NCI-H1694 treated with DMSO at 0.1 percent for 48 hours (cell line): ENCODE measurements at places on chromosomes 12 and 14.
A peak's percentile ranks its signal among the peaks of the same experiment; 100 is the strongest.

GRCh38 chr14:23173031-23173430 is 10.4 kb downstream of the SLC7A8 start:
- no peak for DNase-seq

DNA sequence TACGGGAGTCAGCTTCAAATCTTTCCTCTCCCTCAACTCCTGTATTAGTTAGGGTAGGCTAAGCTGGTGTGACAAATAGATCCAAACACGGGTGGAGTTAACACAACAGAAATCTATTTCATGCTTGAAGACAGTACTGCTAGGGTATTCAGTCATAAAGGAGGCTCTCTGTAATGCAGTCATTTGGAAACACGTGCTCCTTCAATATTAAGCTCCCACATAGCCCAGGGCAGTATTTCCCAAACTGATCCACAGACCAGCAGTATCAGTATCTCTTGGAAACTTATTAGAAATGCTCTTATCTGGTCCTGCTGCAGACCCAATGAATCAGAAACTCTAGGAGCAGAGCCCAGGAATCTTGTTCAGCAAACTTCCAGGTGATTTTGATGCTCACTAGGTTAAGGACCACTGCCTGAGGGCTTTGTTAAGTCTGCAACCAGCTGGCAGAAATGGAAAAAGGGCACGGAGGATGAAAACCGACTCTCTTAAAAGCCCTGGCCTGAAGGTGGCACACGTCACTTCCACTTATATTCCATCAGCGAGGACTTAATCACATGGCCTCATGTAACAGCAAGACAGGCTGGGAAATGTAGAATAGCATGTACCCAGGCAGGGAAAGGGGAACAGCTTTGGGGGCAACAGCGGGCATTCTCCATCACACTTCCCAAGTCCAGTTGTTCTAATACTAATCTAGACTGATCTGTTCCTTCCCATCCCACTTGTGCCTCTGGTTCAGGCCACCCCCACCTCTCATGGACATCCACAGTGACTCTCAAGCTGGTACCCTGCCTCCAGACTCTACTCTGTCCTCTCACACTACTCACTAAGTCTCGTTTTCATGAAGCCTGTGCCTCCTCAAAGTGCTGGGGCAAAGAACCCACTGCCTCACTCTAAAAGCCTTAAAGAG is 38.2 kb upstream of the RIC8B start:
- DNase-seq: no peak

GRCh38 chr12:105235281-105235731 is 668 bp downstream of the APPL2 start:
- no peak for DNase-seq

DNA sequence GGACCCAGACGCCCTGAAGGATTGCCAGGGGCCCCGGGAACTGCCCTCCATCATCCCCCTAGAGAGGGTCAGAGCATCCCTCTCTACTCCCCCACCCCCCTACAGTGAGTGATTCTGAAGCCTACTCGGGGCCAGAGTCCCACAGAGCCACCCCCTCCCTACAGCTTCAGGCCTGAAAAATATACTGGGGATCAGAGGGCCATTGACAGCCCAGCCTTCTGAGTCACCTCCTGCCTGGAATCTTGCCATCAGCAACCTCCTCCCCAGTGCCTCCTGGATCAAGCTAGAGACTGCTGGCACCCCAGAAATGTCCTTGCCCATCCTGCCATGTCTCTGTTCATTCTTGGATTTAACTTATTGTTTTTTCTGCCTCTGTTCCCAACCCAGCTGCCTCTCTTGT is 21.7 kb upstream of the MIA2 start:
- no peak for DNase-seq

- no peak for DNase-seq
Measured at GRCh38 chr12:58359084-58359483, 417.7 kb downstream of the ATP23 start.

GRCh38 chr12:68271346-68271745 is 17.9 kb upstream of the IL22 start:
- no peak for DNase-seq

GRCh38 chr12:17148706-17149105 is 542.7 kb upstream of the LMO3 start:
- no peak for DNase-seq

DNA sequence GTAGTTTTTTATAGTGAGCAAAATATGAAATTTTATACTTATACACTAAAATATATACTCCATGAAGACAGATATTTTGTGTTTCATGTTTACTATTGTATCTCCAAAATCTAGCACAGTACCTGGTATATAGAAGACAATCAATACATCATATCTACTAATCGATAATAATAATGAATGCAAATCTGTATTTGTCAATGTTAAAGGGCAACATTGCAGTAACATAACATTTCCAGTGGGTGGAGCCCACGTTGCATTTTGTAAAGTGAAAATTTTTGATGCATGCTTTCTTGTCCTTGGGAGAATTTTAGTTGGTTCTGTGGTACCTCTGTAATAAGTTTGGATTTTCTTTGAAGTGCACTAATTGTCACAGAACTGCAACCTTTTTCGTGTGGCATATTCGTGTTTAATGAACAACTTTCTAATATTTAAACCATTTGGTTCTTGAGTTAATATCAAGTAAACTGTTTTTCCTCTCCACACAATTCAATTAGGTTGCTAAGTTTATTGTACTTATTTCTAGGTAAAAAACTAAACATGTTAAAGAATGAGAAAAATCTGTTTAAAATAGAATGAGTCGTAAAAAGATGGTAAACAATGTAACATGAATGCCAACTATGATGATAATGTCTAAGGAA is 47.4 kb downstream of the AVPR1A start:
- DNase-seq: peak; percentile 5

- no peak for DNase-seq
Measured at GRCh38 chr14:95683793-95684192, 2.4 kb upstream of the TCL1B start.

- DNase-seq: no peak
Measured at GRCh38 chr14:42929806-42930480, 1323.3 kb downstream of the LRFN5 start.

GRCh38 chr14:60573943-60574495 is 65.1 kb downstream of the SIX6 start:
- DNase-seq: no peak

DNA sequence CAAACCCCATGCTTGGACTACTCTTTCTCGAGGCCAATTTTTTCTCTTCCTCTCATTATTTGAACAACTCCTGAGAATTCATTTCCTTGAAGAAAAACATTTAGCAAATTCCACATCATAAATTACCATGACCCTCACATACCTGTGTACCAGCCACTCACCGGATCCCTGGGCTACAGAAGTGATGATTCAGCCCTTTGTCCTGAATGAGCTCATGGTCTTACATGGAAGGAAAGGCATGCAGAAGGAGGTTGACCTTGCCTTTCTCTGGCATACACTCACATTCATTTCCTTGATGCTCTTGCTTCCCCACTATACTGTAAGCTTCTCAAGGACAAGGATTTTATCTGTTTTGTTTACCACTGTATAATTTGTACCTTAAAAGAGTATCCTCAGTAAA is 191.5 kb downstream of the SLC5A8 start:
- DNase-seq: no peak

- no peak for DNase-seq
Measured at GRCh38 chr12:15924956-15925355, 13.8 kb downstream of the DERA start.

DNA sequence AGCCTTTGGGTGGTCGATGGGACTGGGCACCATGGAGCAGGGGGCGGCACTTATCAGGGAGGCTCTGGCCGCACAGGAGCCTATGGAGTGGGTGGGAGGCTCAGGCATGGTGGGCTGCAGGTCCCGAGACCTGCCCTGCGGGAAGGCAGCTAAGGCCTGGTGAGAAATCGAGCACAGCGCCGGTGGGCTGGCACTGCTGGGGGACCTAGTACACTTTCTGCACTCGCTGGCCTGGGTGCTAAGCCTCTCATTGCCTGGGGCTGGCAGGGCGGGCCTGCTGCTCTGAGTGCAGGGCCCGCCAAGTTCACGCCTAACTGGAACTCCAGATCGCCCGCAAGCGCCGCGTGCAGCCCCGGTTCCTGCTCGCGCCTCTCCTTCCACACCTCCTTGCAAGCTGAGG is 33.1 kb upstream of the SLCO1B3 start:
- DNase-seq: no peak

GRCh38 chr12:45582986-45583659 is 146.4 kb upstream of the ARID2 start:
- no peak for DNase-seq

GRCh38 chr14:95174184-95174792 is 17.0 kb upstream of the DICER1 start:
- DNase-seq: peak; percentile 63

DNA sequence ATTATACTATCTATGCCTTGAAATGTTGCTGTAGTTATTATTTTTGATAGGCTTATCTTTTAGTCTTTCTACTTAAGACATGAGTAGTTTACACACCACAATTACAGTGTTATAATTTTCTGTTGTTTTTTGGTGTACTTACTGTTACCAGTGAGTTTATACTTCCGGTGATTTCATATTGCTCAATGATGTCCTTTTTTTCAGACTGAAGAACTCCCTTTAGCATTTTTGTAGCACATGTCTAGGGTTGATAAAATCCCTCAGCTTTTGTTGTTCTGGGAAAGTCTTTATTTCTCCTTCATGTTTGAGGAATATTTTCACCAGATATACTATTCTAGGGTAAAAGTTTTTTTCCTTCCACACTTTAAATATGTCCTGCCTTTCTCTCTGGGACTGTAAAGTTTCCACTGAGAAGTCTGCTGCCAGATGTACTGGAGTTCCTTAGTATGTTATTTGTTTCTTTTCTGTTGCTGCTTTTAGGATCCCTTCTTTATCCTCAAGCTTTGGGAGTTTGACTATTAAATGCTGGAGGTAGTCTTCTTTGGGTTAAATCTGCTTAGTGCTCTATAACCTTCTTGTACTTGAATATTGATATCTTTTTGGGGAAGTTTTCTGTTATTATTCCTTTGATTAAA is 41.5 kb upstream of the FERMT2 start:
- no peak for DNase-seq

- no peak for DNase-seq
Measured at GRCh38 chr12:127121494-127122084, 1145.4 kb upstream of the TMEM132C start.

GRCh38 chr14:84040101-84040500 is 1489.8 kb upstream of the FLRT2 start:
- no peak for DNase-seq

DNA sequence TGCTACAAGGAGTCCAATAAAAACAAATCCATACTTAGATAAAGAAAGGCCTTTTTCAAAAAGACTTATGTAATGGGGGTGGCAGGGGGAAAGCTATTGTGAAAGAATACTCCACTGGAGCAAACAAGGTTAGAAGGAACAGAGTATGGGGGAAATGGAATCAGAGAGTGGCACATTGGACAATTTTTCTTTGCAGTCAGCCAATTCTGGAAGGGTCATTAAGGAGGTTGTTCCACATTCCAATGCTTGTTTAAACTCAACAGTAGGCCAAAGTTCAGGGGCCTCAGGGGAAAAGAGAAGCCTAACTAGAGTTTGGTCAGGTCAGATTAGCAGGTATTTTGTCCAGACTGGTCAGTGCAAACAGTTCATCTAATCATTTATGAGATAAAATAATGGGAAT is 105.2 kb upstream of the RESF1 start:
- no peak for DNase-seq

GRCh38 chr14:78673845-78674244 is 503.7 kb downstream of the NRXN3 start:
- no peak for DNase-seq

- DNase-seq: no peak
Measured at GRCh38 chr14:76651410-76652055, 109.7 kb upstream of the VASH1 start.

GRCh38 chr14:75249251-75249957 is 29.2 kb upstream of the FOS start:
- no peak for DNase-seq

DNA sequence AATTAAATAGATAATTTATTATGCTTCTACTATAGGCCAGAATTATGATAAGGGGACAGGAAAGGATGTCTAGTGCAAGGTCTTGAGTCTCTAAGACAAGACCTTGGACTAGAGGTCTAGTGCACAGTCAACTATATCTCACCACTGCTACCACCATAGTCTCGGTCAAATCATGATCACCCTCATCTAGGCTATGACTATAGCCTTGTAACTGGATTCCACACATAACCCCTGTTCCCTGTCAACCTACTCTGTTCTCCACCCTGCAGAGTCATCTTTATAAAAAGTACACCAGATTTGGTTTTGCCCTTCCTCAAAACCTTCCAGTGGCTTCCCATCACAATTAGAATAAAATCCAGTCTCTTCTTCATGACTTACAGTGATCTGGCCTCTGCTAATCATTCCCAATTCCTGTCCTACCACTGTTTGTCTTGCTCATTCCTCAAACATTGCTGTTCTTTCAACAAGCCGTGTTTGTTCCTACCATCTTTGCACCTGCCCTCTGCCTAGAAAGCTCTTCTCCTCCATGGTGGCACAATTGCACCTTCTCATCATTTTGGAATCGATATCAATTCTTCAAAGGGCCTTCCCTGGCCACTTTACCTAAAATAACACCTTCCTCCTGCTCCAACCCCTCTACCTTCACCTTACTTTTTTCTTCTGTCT is 169.4 kb downstream of the FOXN3 start:
- DNase-seq: no peak

DNA sequence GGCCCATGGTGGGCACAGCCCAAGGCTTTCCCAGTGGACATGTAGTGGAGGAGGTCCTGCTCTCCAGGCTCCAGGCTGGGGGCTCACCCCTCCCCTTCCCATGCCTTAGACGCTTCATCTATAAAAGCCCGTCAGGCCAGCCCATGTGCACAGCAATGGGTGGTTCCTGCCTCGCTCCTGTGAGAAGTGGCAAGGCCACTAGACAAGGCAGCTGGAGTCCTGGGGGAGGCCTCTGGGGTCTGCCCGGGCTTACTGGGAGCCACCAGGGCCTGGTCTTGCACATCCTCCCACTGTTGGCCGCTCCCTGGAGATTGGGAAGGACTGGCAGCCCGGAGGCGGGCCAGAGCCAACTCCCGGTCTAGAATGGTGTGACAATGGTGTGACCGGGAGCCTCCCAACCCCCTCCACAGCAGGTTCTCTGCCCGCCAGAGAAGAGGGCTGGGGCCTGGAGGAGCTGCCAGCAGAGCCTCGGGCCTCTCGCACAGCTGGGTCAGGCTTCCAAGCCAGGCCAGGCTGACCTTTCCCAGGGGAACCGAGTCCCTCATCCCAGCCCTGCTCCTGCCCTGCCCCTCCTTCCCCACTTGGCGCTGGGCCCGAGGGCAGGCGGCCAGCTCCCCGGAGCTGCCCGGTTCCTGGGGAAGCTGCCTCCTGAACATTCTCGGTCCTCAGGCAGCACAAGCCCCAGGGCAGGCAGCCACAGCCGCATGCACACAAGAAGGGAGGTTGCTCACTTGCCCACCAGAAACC is 97.9 kb downstream of the RFLNA start:
- DNase-seq: no peak
